ENCODE measurements at places on chromosomes 3 and 15. TPM values are rescaled to one million over a fixed set of nuclear protein-coding genes. Genes with fewer than 3 reads are reported as not detected.

ALDH1A2 gene
- not detected for total RNA-seq

ST8SIA2 gene
- 8.9 TPM for total RNA-seq

GABRR3 gene
- not detected for total RNA-seq

ATG3 gene
- 36.5 TPM for total RNA-seq

SMCO1 gene
- not detected for total RNA-seq

AGBL1 gene
- total RNA-seq = 0.07 TPM

ADIPOQ gene
- not detected for total RNA-seq

ZWILCH gene
- total RNA-seq = 37.3 TPM

- no peaks in the 10 kb centered on the region for H3K36me3 ChIP-seq
- H3K27ac ChIP-seq = no peak overlapping the region
- no peaks in the 10 kb centered on the region for H3K4me1 ChIP-seq
- DNase-seq = no peak
- no peak overlapping the region for H3K4me3 ChIP-seq
These were observed 293.3 kb upstream of the RGMA start for GRCh38 chr15:93382200-93382820.

- no peaks in the 10 kb centered on the region for H3K27me3 ChIP-seq
- H3K27ac ChIP-seq = no peak overlapping the region
- DNase-seq = no peak
- H3K36me3 ChIP-seq = no peaks in the 10 kb centered on the region
- no peaks in the 10 kb centered on the region for H3K4me1 ChIP-seq
These were observed 52.6 kb downstream of the RFTN1 start for GRCh38 chr3:16460886-16461285.

DNA sequence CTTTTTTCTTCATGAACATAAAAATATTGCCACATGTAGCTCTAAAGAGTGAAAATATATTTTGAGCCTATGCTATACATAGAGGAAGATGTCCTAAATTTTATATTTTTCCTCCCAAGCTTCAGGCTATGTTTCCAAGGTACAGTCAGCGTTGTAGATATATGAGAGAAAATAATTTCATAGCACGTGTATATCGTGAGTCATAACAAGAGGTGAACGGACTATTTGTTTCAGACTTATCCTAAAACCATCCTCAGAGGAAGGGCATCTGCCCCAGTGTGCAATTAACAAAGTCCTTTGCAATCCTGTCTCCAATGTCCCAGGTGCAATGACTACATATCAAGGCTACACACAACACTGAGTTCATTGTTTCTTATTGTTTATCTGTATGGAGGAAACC lies 177.3 kb upstream of the ARRDC4 start:
- no peak for DNase-seq
- no peak overlapping the region for H3K27ac ChIP-seq
- H3K36me3 ChIP-seq = no peaks in the 10 kb centered on the region
- no peaks in the 10 kb centered on the region for H3K4me1 ChIP-seq
- H3K4me3 ChIP-seq = no peak overlapping the region

DNA sequence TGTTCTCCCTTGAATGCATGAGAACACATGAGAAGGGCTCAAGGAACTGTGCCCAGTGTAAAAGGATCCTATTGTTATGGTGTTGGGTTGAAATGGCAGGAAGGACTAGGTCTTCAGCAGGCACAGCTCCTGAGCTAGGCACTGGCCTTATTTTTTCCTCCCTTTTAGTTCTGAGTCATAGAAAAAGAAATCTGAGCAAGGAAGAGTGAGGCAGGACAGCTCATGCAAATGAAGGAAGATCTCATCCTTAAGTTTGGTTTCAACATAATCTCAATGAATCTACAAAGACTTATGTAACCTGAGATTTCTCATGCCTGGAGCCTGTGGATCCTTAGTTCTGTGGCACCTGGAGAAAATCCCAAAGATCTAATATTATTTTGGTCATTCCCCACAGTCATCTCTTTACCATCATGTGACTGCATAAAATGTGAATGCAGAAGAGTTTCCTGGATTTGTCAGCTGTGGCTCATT lies 188.6 kb upstream of the TBL1XR1 start:
- H3K36me3 ChIP-seq = no peaks in the 10 kb centered on the region
- no peak overlapping the region for H3K27ac ChIP-seq
- no peak overlapping the region for H3K4me3 ChIP-seq

GRCh38 chr3:32502946-32503286 lies 264 bp upstream of the CMTM6 start:
- H3K27me3 ChIP-seq = no peaks in the 10 kb centered on the region
- peak overlapping the region; percentile 94 for H3K4me3 ChIP-seq
- no peaks in the 10 kb centered on the region for H3K36me3 ChIP-seq
- peaks cover 3% of the 10 kb centered on the region for H3K4me1 ChIP-seq
- no peak for DNase-seq

DNA sequence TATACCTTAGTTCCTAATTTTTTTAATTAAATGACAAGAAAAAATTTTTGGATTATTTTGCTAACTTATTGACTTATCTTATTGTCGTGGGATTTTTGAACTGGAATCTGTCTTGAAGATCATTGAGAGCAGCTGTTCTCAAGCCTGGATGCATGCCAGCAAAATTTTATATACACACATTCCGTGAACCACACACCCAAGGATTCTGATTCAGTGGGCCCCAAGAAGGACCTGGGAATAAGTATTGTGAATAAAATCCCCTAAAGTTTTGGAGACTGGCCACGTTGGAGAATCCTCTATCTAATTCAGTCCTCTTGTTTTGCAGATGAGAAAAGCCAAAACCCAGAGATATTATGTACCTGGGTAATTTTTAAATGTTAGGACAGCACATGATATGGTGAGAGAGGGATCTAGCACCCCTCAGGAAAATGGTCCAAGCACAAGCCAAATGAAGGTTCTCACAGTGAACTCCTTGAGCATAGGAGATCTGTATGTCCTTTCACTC lies 55.2 kb downstream of the UNC13C start:
- no peak overlapping the region for H3K4me3 ChIP-seq
- peaks cover 14% of the 10 kb centered on the region for H3K4me1 ChIP-seq
- no peak overlapping the region for H3K27ac ChIP-seq
- H3K36me3 ChIP-seq = no peaks in the 10 kb centered on the region

- no peak for DNase-seq
- no peaks in the 10 kb centered on the region for H3K36me3 ChIP-seq
- no peaks in the 10 kb centered on the region for H3K4me1 ChIP-seq
- H3K27me3 ChIP-seq = no peaks in the 10 kb centered on the region
- H3K27ac ChIP-seq = no peak overlapping the region
- no peak overlapping the region for H3K4me3 ChIP-seq
These were observed 10.6 kb downstream of the IQSEC1 start for GRCh38 chr3:13062647-13063046.

- H3K36me3 ChIP-seq = no peaks in the 10 kb centered on the region
- no peak overlapping the region for H3K27ac ChIP-seq
- no peaks in the 10 kb centered on the region for H3K27me3 ChIP-seq
- H3K4me1 ChIP-seq = no peaks in the 10 kb centered on the region
These were observed 155.9 kb upstream of the FEZF2 start for GRCh38 chr3:62529230-62529629.

DNA sequence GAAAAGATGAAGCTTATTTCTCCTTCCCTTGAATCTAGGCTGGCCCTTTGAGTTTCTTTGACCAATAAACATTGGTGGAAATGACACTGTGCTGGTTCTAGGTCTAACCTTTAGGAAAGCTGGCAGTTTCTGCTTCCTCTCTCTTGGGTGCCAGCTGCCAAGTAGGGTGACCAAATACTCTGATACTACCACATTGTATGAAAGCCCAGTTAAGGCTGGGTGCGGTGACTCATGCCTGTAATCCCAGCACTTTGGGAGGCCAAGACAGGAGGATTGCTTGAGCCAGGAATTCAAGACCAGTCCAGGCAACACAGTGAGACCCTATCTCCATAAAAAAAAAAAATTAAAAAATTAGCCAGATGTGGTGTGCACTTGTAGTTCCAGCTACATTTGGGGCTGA lies 320.7 kb downstream of the ZNF621 start:
- H3K27ac ChIP-seq = no peak overlapping the region
- H3K4me3 ChIP-seq = no peak overlapping the region
- DNase-seq = no peak
- no peaks in the 10 kb centered on the region for H3K36me3 ChIP-seq

- peaks cover 4% of the 10 kb centered on the region for H3K27me3 ChIP-seq
- H3K4me3 ChIP-seq = no peak overlapping the region
- no peaks in the 10 kb centered on the region for H3K36me3 ChIP-seq
These were observed 4.8 kb upstream of the TFDP2 start for GRCh38 chr3:142154186-142154585.

DNA sequence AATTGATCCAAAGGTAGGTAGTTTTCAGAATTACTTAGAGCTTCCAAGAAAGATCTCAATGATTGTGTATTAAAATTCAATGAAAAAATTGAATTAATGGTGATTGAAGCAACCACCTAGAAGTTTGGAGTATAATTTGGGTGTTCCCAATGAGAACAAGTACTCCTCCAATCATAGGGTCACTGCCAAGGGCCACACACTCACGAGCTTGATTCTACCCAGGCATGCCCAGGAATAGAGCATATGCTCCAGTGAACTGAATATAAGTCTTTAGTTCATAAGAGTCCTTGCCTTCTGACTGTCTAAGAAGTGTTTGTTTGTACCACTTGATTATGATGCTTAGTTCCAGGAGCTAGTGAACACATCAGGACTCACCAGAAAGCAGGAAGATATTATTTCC lies 133.9 kb downstream of the CPNE4 start:
- H3K4me1 ChIP-seq = peaks cover 3% of the 10 kb centered on the region
- no peak overlapping the region for H3K27ac ChIP-seq
- H3K36me3 ChIP-seq = no peaks in the 10 kb centered on the region
- H3K27me3 ChIP-seq = no peaks in the 10 kb centered on the region

- no peaks in the 10 kb centered on the region for H3K36me3 ChIP-seq
- no peaks in the 10 kb centered on the region for H3K27me3 ChIP-seq
- H3K4me3 ChIP-seq = no peak overlapping the region
- DNase-seq = no peak
- H3K4me1 ChIP-seq = no peaks in the 10 kb centered on the region
- H3K27ac ChIP-seq = no peak overlapping the region
These were observed 518.2 kb upstream of the NAALADL2 start for GRCh38 chr3:174340624-174341587.

DNA sequence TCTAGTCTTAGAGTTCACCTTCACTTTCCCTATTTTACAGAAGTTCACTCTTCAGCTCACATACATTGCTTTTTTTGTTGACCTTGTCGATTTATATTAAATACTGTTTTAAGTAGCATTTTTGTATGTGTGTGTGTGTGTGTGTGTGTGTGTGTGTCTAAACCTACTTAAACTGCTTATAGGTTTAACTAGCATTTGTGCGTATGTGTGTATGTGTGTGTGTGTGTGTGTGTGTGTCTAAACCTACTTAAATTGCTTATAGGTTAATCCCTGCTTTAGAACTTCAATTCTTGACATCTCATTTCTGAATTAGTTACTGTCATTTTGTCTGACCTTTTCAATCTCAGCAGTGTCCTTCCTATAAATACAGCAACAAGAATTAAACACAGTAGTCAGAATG lies 254.8 kb upstream of the EPHA3 start:
- no peaks in the 10 kb centered on the region for H3K27me3 ChIP-seq
- H3K27ac ChIP-seq = no peak overlapping the region

DNA sequence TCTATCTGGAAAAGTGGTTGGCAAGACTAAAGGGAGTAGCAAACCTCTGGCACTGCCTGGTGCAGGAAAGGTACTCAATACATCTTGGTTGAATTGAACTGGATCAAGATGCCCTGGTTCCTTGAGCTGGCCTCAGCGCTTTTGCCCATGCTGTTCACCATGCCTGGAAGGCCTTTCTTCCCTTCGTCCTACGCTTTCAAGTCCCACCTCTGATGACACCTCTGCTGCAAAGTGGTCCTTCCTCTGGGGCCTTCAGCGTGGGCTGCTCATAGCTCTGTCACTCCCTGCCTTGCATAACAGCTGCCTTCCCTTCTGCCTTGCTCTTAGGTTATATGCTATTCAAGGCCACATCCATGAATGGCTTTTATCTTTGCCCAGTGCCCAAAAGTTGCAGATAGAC lies 23.0 kb downstream of the ITGA11 start:
- no peak overlapping the region for H3K27ac ChIP-seq
- no peaks in the 10 kb centered on the region for H3K27me3 ChIP-seq
- H3K4me3 ChIP-seq = no peak overlapping the region
- peak; percentile 8 for DNase-seq
- H3K4me1 ChIP-seq = no peaks in the 10 kb centered on the region
- no peaks in the 10 kb centered on the region for H3K36me3 ChIP-seq

GRCh38 chr3:43608751-43609150 lies 13.1 kb downstream of the ANO10 start:
- H3K27ac ChIP-seq = no peak overlapping the region
- H3K4me3 ChIP-seq = no peak overlapping the region
- no peak for DNase-seq
- no peaks in the 10 kb centered on the region for H3K4me1 ChIP-seq

Measured in endodermal cell (in vitro differentiated cells).